ENCODE measurements at places on chromosomes 13 and 19. TPM values are rescaled to one million over a fixed set of nuclear protein-coding genes. Genes with fewer than 3 reads are reported as not detected.

Gene CPT1C
- polyA plus RNA-seq = 11.1 TPM

Gene CHST8
- polyA plus RNA-seq = 0.27 TPM

DNA sequence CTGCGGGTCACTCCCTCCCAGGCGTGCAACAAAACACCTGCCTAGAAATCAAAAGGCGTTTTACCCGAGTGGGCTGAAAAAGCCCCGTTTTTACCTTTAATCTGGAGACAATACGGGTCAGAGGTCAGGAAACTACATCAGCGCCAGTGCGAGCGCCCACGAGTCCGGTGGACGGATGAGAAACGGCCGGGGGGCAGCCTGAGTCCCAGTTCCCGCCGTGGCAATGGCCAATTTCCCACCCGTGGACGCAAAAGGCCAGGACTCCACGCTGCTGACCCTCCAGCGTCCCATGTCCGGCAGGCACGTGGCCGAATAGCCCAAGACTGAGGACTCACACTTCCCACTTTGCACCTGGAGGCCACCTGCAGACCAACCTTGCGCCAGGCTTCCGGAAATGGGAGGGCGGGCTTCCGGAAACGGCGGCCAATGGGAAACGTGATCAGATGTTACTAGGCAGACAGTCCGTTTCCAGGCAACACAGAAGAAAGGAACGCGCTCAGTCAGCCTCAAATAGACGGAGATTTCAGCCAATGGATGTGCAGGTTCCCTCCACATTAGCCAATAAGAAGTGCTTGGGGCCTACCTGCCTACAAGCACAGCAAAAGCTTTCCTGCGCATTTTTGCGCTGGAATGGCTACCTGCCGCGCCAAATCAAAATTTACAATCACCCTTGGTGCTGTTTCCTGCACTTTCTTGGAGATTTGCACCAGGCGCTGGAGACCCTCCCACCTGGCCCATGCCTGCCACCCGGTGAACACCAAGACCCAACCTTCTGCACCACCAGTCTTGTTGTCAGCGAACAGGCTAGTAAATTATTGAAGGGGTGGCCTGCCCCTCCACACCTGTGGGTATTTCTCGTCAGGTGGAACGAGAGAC is 47.4 kb downstream of the ZFP14 start:
- DNase-seq = peak; percentile 94

DNA sequence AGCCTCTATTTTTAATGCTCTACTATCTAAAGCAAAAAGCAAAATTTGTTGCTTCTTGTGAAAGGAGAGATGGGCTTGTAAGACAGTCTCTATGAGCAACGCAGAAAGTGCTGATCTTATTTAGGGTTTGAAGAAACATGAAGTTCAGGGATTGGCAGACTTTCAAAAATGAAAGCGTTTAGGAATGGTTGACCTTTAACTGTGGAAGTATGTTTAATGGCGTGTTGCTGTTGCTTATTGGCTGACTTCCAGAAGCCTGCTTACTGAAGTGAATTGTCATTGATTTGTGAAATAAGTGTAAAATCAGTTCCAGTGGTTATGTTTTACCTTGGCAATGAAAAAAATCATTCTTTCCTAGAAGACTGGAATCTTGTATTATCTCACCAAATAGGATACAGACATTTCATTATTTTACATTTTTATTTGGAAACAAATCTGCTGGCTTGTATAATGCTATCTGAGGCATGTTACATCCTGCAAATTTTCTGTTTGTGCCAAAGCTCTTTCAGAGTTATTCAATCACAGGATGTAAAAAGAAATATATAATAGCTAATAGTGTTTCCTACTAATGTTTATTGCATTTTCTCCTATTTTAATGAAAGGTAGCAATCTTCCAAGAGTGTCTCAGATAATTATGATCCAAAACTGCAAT is 221.3 kb upstream of the SLITRK6 start:
- peak; percentile 43 for DNase-seq

Gene VSTM1
- 0.27 TPM for polyA plus RNA-seq

Gene DHDH
- polyA plus RNA-seq = 6.5 TPM

Gene CELF5
- polyA plus RNA-seq = 0.75 TPM

Gene ZNF577
- 47.7 TPM for polyA plus RNA-seq

- DNase-seq = no peak
These were observed 1115.5 kb upstream of the SLC10A2 start for GRCh38 chr13:104181526-104182231.

Gene ANO8
- 17.4 TPM for polyA plus RNA-seq

Gene CYP4F2
- polyA plus RNA-seq = not detected

DNA sequence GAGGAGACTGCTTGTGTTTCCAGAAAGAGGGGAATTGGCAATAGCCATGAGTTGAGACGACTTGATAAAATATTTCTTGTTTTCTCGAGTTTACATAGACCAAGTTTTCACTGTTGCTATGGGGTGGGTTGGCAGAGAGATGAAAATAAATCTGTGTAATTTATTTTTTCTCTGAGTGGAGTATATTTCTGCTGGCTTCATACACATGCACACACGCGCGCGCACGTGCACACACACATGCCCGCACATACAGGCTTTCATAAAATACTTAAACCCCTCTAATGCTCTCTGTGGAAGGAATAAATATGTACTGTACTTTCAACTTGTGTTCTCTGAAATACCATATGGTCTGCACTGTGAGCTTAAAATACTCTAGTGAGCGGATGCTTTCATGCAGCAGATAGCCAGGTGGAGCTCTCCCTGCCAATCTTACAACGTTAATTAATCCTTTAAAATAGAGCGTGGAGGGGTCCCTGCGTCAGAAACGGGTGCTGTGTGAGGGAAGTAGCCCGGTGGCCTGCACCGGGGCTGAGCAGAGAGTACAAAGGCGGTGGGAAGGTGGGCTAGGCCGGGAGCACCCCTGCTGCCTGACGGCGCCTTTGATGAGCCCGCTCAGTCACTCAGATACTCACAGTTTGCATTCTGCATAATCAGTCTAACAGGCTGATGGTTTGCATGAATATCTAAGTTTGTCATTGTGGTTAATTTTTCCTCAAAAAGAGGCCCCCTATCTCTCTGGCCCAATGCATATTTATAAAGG is 44.1 kb downstream of the CCNE1 start:
- no peak for DNase-seq

Gene FCHO1
- polyA plus RNA-seq = 3.1 TPM

Gene PDS5B
- polyA plus RNA-seq = 67.4 TPM

DNA sequence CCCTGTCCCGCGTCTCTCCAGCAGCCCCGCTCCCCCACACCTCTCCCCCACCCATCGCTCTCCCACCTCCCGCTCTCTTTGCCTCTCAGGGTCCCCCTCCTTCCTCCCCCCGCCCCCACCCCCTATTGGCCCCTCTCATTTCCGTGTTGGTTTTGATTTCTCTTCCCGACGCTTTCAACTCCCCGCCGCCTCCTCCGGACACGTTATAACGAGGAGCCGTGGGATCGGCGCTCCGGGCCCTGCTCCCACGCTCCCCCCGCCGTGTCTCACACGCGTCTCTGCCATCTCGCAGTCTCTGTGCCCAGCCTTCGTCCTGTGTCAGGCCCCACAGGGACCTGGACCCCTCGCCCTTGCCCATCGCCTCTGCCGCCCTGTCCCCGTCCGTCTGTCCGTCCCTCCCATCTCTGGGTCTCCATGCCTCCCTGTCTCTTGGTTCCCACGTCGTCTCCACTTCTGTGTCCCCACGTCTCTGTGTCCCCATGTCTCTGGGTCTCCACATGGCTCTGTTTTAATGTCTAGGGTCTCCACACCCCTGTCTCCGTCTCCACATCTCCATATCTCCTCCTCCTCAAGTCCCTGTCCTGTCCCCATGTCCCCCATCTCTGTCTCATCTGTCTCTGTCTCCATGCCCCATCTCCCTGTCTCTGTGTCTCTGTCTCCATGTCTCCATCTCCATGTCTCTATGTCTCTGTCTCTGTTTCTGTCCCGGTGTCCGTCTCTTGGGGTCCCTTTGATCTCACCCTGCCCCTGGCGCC is 13.1 kb downstream of the ERFL start:
- DNase-seq = no peak

DNA sequence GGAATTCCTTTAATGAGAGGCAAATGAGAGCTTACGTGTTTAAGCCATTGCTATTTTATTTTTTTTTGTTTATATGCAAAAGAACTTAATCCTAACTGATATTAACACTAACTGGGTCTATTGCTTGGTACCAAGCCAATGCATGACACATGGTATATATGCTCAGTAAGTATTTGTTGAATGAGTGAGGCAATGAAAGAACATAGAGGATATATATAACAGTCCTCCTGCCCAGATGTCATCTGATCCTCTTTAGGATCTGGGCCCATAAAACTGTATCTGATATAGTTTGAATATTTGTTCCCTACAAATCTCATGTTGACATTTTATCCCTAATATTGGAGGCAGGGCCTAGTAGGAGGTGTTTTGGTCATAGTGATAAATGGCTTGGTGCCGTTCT is 13.0 kb upstream of the ALOX5AP start:
- no peak for DNase-seq

Gene HSPH1
- 98.1 TPM for polyA plus RNA-seq

Gene ATP4A
- polyA plus RNA-seq = not detected

GRCh38 chr19:31723101-31723500 is 373.9 kb upstream of the TSHZ3 start:
- DNase-seq = no peak

DNA sequence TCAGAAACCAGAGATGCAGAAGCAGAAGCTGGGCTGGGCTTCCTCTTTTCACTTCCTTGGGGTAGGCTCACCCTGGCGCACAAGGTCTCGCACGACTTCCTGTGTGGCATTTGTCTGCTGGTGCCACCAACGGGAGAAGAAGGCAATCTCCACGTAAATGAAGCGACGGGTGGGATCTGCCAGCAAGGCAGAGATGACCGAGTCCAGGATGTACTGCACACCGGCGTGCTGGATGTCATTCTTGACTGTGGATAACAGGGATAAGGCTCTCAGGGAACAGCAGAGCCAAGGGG is 1.3 kb downstream of the MAN2B1 start:
- DNase-seq = no peak

Gene NTN5
- polyA plus RNA-seq = 2.4 TPM

- DNase-seq = no peak
These were observed 5.0 kb downstream of the SGTA start for GRCh38 chr19:2777952-2778683.

DNA sequence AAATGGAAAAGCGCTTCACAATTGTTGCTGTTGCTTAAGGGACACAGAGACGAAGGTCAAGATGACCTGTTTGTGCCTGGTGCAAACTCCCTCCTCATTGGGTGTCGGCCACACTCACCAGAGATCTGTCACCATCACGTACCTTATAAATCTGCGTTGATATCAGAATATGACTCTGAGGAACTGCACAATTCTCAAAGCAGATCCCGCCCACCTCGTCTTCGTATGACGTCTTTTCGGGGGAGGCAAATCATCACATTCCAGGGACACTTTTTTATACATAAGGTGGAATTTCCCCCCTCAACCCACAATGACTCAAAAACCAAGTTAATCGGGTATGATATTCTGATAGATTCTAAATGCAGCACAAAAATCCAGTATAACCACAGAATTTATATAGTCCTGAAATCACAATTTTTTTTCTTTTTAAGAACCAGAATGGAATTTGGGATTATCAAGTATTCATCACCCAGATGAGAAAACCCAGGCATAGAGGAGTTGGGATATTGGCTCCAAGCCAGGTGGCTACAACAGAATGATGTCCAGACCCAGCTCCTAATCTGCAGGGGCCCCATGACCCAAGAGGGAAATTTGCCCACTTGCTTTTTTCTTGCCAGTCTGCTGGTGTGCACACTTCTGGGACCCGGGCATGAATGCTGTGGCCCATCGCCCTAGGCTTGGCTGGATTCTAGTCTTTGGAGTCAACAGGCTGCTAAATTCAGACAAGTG is 50.6 kb upstream of the MTIF3 start:
- no peak for DNase-seq

DNA sequence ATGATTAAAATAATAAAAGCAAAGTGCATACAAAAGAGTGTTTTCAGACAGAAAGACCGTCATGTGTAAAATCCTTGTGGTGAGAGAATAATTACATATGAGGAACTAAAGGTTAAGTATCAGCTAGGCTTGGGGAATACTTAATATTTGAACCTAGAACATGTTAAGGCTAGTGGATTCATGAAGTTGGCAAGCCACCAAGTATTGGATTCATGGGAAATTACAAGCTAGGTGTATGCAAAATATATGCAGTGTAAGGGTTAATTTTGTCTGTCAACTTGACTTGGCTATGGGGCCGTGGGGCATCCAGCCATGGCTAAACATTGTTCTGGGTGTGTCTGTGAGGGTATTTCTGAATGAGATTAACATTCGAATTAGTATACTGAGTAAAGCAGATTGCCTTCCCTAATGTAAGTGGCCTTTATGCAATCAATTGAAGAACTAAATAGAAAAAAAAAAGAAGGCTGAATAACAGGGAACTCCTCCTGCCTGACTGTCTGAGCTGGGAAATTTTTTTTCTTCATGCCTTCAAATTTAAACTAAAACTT is 533.5 kb upstream of the KLF12 start:
- DNase-seq = no peak
